NCI-H2171 (cell line): ENCODE measurements at places on chromosomes 7 and 10.
A peak's percentile ranks its signal among the peaks of the same experiment; 100 is the strongest.

GRCh38 chr7:30907527-30908267 lies 4.0 kb upstream of the AQP1 start:
- no peak for DNase-seq

DNA sequence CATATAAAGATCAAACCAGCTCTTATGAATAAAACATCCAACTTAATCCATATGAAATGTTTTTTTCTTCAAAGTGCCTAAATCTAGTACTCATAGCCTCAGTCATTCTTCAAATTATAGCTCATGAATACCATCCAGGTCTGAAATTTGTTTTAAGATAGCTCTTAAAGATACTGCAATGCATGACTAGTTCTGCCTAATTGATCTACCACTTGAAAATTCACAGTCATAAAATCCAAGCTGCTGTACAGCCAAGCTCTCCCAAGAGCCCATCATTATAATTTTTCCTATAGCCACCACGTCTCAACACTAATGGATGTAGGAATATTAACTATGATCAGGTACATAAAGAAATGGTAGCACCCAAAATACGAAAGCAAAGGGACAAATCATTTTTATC lies 87.9 kb upstream of the RNF148 start:
- DNase-seq = no peak

DNA sequence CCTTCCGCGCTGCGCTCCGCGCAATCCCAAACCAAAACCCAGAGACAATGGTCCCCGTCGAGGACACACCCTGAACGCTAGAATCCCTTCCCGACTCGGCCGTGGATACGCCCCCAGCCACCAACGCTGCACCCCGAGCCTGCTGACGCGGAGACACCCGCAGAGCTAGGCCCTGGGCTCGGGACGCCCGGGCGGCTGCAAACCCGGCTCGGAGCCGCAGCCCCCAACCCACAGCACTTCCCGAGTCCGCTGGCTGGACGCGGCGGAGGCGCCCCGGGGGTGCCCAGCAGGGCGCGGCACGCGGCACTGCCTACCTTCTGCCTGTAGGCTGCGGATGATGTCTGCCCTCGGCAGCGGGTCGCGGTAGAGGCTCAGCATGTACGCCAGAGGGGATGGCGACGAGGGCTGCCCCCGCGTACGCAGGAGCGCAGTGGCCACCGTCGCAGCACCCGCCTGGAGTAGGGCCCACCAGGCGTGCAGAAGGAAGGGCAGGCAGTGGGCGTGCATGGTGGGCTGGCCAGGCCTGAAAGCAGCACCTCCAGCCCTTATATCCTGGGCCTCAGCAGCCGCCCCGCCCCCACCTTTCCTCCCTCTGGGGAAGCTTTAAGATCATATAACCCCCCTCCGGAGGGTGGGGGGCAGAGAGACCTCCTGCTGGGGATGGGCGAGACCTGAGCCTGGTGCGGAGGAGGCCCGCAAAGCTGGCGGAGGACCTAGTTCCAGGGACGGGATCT lies at the start of gene NODAL:
Gene NODAL, minus strand, starts transcription at position 521 of the 734 bp plus-strand sequence. Its CDS starts 14 bp downstream, at position 507.
- DNase-seq = no peak

DNA sequence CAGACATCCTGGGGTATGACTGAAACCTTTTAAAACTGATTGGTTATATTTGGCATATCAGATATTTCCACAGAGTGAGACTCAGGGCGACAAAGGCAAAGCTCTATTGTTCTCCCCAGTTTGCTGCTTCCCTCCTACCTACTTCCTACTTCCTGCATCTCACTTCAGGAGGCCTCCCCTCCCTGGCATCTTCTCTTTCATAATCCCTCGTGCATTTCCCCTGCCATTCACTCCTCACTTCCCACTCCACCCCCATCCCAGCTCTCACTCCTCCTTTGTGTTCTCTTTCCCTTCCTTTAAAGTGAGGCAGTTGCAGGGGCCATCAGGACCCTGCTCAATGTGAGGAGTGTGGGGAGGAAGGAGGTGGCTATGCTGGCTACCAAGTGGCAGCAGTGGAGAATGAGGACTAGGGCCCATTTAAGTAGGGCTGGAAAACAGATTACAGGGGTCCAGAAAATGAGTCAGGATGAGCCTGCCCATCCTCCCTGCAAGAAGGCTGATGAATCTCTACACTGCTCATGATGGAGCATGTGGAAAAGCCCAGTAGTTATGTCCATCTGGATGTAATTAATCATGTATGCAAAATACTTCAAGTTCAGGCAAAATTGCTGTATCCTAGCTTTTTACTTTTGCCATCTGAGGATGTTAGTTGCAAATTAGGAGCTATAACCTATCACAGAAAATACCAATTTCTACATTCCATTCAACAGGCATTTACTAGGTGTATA lies 311.8 kb upstream of the IMMP2L start:
- no peak for DNase-seq

DNA sequence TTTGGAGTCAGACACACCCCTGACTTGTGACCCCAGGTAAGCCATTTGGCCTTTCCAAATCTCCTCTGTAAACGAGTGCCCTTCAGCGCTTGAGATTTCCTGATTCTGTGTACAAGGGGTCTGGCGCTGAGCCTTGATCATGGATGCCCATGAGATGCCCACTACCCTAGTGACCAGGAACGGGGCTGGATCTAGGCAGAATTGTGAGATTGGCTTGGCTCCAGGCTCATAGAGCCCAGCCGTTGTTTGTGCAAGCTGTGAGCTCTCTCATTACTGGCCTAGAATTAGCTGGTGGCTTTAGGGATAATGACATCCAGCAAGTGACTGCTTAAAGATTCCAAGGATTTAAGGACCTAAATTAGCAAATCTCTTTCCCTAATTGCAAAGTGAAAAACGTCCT lies 84.9 kb downstream of the CAMK1D start:
- DNase-seq = no peak

DNA sequence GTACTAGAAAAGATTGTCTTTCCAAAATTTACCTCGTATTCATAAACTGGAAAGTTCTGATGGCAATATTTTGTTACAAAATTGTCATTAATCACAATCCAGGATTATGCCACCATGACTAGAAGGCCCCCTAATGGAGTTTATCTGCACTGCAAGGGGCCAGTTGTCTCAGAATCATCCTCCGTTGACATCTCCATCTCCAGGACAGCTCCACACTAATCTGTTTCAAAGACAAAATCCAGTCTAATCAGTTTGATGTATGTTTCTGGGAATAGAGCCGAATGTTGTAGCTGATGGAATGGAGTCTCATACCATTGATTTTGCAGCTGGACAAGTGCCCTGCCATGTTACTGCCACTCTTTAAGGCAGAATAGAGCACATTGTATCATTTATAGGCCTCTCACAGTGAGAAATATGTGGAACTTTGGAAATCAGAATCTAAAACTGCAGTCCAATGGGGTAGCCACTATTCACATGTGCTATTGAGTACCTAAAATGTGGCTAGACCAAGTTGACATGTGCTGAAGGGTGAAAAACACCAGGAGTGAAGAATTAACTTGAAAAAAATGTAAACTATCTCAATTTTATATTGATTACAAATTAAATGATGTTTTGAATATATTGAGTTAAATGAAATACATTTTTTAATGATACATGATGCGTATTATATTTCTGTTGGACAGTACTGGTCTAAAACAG lies 38.3 kb upstream of the TOMM7 start:
- DNase-seq = no peak

DNA sequence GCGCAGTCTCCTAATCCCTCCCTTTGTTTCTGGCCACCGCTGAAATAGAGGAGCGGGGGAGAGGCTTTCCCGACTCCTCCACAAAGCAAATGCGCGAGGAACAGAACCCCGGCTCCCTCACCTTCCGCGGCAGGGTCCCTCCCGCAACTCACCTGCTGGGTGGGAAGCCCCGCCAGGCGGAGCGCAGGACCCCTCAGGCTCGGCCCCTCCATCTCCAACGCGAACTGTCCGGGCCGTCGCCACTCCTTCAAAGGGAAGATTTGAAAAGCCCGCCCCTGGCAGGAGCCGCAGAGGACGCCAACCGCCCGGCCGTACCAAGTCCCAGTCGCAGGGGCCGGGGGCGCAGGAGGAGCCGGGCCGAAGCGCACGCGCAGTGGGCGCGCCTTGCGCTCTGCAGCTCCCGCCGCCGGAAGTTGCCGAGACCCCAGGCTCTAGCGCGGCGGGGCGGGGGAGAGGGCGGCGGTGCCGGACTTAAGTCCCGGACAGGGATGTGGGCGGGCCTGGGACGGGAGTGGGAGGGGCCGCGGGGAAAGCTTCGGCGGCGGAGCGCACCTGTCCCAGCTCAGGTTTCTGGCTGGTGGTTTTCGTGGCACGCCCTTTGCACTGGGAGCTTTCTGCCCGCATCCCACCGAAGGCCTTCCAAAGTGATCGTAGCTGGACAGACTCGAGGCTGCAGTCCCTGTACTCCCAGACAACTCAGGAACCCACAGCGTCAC lies at the start of gene RTKN2:
Gene RTKN2, minus strand, starts transcription at position 446 of the 716 bp plus-strand sequence. Its CDS starts 234 bp downstream, at position 212.
- DNase-seq = peak; percentile 77

GRCh38 chr10:44873160-44873559 lies 38.0 kb upstream of the TMEM72 start:
- no peak for DNase-seq

DNA sequence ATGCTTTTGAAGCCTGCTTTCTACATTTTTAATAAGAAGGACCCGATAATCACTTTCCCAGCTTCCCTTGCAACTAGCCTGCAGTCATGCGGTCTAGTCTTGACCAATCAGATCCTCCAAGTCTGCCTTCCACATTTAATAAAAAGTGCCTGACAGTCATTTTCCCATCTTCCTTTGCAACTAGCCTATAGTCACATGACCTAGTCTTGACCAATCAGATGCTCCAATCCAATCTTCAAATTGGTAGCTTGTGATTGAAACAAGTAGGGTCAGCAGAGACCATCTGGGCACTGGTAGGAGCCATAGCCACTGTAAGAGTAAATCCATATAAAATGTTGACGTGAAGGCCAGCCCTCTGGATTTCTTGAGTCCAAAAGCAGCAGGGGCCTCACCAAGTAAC lies 80.0 kb downstream of the NPTX2 start:
- DNase-seq = no peak

GRCh38 chr7:106568680-106569499 lies 92.1 kb downstream of the CCDC71L start:
- peak; percentile 43 for DNase-seq

- DNase-seq = no peak
These were observed 178.3 kb upstream of the PRR15 start for GRCh38 chr7:29385214-29385814.

GRCh38 chr7:50751146-50751545 lies 31.6 kb downstream of the GRB10 start:
- no peak for DNase-seq

- no peak for DNase-seq
These were observed 98.0 kb downstream of the NPY start for GRCh38 chr7:24381894-24382505.

GRCh38 chr10:33878238-33878786 lies 543.8 kb upstream of the NRP1 start:
- DNase-seq = no peak

DNA sequence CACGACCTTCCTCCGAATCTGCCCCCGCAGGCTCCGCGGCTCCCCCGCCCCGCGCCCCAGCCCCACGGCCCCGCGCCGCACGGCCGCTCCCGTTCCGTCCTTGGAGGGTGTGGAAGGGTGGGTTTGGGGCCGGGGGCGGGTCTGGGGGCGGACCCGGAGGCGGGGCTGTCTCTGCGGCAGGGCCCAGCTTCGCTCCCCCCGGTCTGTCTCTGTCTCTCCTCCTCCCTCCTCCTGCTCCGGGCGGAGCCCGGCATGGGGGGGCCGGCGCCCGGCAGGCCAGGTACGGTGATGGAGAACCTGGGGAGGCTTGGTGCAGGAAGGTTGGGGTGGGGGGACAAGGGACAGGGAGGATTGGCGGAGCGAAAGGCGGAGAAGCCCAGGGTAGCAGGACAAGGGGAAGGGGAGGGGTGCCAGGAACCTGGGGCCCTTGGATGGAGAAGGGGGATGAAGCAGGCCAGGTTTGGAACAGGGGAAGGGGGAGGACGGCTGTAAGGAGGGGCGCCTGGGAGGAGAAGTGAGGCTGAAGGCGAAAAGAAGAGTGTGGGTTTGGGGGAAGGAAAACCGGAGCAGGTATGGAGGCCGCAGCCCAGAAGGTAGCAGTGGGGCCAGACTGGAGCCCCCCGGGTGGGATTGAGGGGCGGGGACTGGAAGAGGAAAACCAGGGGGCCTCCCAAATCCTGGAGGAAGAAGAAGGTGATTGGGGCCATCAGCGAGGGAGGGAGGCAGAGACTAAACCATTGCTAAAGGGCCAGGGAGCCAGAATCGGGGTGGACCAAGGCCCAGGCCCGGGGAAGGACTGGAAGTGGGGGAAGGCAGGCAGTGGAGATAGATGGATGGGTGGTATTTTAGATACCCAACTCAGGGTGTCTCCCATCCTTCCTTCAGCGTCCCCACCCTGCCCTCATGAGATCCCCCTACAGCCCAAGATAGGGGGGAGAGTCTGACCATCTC lies at the start of gene NYAP1:
Gene NYAP1, plus strand, starts transcription at position 206 of the 951 bp plus-strand sequence. CDS start 1,385 bp downstream, outside the sequence.
- DNase-seq = peak; percentile 59

DNA sequence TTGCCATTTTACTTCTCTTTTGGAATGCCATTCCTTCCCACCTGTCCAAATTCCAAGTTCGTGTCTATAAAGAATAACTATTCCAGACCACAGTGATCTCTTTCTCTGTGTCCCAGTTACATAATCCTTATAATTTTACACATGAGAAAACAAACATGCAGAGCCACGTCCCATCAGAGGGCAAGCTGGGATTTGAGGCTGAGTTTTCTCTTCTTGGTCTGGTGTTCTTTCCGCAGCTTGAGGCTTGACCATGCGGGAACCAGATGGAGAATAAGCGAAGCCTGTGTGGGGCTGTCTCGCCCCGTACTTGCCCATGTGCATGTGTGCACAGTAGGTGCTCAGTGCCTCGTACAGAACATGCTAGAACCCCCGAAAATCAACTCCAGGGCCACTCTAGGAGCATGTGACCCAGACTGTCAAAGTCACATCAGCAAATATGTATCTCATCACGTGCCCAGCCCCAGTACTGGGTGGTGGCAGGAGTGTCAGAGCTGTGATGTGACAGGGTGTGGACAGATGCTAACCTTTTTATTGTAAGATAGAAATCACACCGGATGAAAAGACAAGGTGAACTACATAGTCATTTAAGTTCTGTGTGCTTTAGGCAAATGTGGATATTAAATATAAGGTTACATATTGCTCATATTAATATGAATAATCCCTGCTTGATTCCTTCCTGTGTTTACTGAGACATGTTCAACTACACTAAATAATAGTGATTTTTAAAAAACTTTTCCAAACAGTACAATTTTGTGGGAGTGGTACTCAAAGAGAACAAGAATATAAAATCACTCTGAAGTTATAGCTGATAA lies 3.2 kb downstream of the INSIG1 start:
- no peak for DNase-seq

- DNase-seq = no peak
These were observed 57.0 kb downstream of the DNAJC12 start for GRCh38 chr10:67780759-67781538.

GRCh38 chr10:121064491-121064890 lies 213.3 kb downstream of the WDR11 start:
- no peak for DNase-seq
